Esophagus mucosa (tissue), 1 donor: ENCODE measurements at places on chromosomes 16 and 17.
A peak's percentile ranks its signal among the peaks of the same experiment; 100 is the strongest.

DNA sequence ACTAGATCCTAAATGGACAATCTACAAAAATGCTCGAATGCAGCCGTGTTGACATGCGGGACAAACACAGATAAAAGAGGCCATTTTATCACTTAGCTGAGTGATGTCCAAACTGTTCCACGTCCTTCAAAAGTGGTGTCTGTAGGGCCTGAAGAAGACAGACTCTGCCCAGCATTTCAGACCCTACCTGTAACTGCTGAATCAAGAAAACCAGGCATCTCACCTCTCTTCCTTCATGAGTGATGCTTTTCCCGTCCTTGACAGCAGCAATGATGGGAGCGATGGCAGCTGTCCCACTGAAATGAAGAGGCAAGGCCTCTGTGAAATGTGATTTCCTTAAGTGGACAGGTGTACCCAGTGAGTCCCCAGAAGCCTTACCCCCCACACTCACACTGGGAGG lies 12.3 kb downstream of the ELAC2 start:
- no peak for ATAC-seq

GRCh38 chr16:19710191-19710908 lies 7.7 kb downstream of the KNOP1 start:
- ATAC-seq = no peak

GRCh38 chr17:6510321-6510977 lies 45.9 kb downstream of the PITPNM3 start:
- no peak for ATAC-seq

DNA sequence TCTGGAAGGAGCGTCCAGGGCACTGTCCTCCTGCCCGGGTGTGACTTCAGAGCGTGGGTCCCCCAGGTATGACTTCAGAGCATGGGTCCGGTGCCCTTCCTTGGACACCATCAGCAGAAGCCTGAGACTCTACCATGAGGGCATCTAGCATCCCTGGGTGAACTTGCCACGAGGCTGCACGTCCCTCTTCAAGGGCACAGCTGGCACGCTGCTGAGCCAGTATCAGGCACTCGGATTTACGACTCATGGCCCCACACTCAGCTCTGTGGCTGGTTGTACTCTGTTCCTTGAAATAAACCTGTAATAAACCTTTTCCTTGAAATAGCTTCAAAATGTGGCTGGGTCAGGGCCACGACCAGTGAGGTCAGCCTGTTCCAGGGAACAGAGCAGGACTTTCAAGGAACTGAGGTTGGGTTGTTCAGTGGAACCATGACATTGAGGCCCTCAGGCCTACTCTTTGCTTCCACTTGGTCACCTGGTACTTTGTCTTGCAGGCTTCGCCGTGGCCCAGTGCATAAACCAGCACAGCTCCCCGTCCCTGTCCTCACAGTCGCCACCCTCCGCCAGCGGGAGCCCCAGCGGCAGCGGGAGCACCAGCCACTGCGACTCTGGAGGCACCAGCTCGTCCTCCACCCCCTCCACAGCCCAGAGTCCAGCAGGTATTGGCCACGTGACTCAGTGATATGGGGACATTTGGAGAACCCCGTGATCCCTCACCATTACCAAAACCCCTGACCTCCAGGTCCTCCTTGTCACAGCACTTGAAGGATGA lies 89.9 kb downstream of the SOCS1 start:
- no peak for ATAC-seq

- peak; percentile 77 for ATAC-seq
Measured at GRCh38 chr17:50200457-50201275, 765 bp downstream of the COL1A1 start.

- no peak for ATAC-seq
Measured at GRCh38 chr17:28365487-28365886, 488 bp upstream of the SEBOX start.

- no peak for ATAC-seq
Measured at GRCh38 chr17:34393401-34393800, 30.4 kb upstream of the CCL1 start.

DNA sequence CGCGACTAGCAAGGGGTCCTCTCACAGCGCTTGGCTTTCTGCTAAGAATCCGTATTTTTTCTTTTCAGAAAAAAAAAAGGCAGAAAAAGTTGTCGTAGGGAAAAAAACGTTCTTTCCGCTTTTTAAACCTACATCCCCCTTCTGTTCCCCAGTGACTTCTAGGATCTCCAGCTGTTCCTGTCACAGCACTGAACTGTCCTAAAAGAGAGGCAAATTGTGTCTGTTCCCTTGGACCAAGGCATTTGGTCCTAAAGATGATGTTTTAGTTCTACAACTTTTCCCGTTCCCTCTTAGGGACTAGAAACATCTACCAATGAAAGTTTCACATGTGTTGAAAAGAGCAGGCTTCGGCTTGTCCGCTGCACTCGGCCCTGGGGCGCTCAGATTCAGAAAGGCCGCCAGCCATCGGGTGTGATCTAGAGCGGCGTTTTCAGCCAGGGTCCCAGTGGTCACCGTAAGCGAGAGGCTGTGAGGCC lies 100.7 kb upstream of the CHMP6 start:
- ATAC-seq = no peak
